ENCODE measurements at places on chromosomes 7 and 10. TPM values are rescaled to one million over a fixed set of nuclear protein-coding genes. Genes with fewer than 3 reads are reported as not detected.

Gene NEBL
- under 0.01 TPM for total RNA-seq

Gene LMOD2
- not detected for total RNA-seq

Gene PITRM1
- total RNA-seq = 38.5 TPM

Gene CUBN
- 0.85 TPM for total RNA-seq

Gene GRB10
- 28.8 TPM for total RNA-seq

Gene HMX2
- not detected for total RNA-seq

Gene NME8
- total RNA-seq = not detected

Gene LRRC72
- total RNA-seq = not detected

Gene SLC26A5
- total RNA-seq = not detected

Gene LRIT2
- not detected for total RNA-seq

Gene OR6V1
- not detected for total RNA-seq

Gene GPR85
- total RNA-seq = 3.1 TPM

Gene SLC13A1
- total RNA-seq = not detected

Gene ECHDC3
- 4.4 TPM for total RNA-seq

Gene FAM237B
- total RNA-seq = not detected

Gene UNCX
- total RNA-seq = not detected

Gene CALML5
- not detected for total RNA-seq

Gene PAX4
- not detected for total RNA-seq

Gene CACNB2
- total RNA-seq = 9.0 TPM

Gene CCDC172
- not detected for total RNA-seq

Gene PRSS1
- not detected for total RNA-seq

Gene LRRC17
- 71.5 TPM for total RNA-seq

Gene MRM2
- total RNA-seq = 17.2 TPM

Gene ITIH5
- total RNA-seq = 3.0 TPM

Gene JCAD
- 30.9 TPM for total RNA-seq

Gene MRLN
- total RNA-seq = not detected

Gene SNCG
- total RNA-seq = 23.8 TPM

Gene SUN3
- not detected for total RNA-seq

Gene SLC39A12
- total RNA-seq = not detected

Gene UTF1
- not detected for total RNA-seq

Gene BAMBI
- total RNA-seq = 33.4 TPM

Gene OR2A7
- total RNA-seq = 0.14 TPM

Gene PIK3AP1
- 0.74 TPM for total RNA-seq

Gene LIPJ
- total RNA-seq = under 0.01 TPM

Gene MINDY4
- 5.0 TPM for total RNA-seq

Gene SFTPA1
- total RNA-seq = not detected

Gene PHYH
- 26.3 TPM for total RNA-seq

Gene MACC1
- 0.92 TPM for total RNA-seq

Gene TRIM24
- total RNA-seq = 3.4 TPM

Gene HDAC9
- total RNA-seq = 2.6 TPM

Gene SAP25
- not detected for total RNA-seq

Gene PNLIPRP3
- total RNA-seq = 0.09 TPM

Gene SEMA4G
- 0.92 TPM for total RNA-seq

Gene EMX2
- not detected for total RNA-seq

Gene CH25H
- total RNA-seq = 0.55 TPM

Gene TMED4
- total RNA-seq = 108 TPM

Gene NT5C2
- total RNA-seq = 73.7 TPM

Gene CALHM1
- not detected for total RNA-seq

Gene A1CF
- not detected for total RNA-seq

Gene ARMS2
- total RNA-seq = not detected

Gene OLAH
- 0.09 TPM for total RNA-seq

Gene SPDYE16
- total RNA-seq = not detected

Gene PRTFDC1
- total RNA-seq = 23.3 TPM

Gene CYP3A4
- total RNA-seq = not detected

Gene MYO1G
- total RNA-seq = under 0.01 TPM

Gene ACSM6
- not detected for total RNA-seq

Gene HOXA6
- total RNA-seq = 4.4 TPM

Data from smooth muscle cell of bladder (primary cell).